Activated CD8-positive, alpha-beta memory T cell treated with anti-CD3 and anti-CD28 coated beads for 1 hour (primary cell): ENCODE measurements at places on chromosomes 12 and 14.

- no peak for DNase-seq
These were observed 27.1 kb downstream of the DIO3 start for GRCh38 chr14:101588286-101588975.

GRCh38 chr12:11026118-11026517 is 3.7 kb upstream of the TAS2R19 start:
- DNase-seq, result no peak

DNA sequence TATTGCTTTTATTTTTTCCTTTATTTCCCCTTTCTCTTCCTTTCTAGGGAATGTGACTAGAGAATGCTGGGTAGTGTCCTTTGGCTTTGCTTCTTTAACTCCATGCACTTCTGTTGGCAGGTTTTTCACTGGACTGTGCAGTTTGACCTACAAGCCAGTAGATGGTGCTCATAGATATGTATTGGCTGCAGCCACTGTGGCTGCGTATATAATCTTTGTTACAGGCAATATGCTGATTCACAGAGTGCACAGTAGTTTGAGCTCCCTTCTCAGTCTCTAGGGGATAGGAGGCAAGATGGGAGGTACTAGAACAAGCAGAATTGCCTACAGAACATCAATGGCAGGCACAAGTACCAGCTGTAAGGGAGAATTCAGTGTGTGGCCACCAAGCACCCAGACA is 503.5 kb downstream of the LRFN5 start:
- no peak for DNase-seq

DNA sequence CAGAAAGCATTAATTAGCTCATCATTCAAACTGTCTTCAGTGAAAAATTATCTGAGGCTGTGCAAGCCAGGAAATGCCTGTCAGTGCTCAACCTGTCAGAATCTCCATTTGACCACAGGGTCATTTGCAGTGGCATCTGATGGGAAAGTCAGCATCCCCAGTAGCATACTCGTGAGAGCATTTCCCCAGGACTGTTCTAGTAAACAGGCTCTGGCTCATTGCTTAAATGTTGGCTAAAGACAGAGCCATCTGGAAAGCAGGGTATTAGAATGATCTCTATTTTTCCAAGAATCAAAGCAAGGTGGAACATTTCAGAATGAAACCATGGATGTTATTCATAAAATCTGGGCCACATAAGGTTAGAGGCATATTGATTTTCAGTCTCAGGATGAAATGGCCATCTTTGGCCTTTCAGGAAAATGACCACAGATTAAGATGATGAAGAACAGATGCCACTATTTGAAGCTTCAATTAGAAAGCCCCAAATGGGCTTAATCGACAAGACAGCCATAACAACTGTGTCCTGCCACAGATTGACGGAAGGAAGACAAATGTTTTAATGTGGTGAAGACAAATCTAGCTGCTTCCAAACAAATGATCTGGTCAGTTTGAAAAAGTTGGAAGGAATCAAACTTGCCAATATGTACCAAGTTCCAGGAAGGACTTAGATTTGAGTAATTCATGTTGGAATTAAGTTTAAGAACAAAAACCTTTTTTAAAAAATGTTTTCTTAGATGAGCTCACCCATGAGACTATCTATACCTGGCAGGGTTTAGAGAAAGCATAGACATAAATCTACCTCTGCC is 94.0 kb upstream of the FAR2 start:
- DNase-seq, result no peak

DNA sequence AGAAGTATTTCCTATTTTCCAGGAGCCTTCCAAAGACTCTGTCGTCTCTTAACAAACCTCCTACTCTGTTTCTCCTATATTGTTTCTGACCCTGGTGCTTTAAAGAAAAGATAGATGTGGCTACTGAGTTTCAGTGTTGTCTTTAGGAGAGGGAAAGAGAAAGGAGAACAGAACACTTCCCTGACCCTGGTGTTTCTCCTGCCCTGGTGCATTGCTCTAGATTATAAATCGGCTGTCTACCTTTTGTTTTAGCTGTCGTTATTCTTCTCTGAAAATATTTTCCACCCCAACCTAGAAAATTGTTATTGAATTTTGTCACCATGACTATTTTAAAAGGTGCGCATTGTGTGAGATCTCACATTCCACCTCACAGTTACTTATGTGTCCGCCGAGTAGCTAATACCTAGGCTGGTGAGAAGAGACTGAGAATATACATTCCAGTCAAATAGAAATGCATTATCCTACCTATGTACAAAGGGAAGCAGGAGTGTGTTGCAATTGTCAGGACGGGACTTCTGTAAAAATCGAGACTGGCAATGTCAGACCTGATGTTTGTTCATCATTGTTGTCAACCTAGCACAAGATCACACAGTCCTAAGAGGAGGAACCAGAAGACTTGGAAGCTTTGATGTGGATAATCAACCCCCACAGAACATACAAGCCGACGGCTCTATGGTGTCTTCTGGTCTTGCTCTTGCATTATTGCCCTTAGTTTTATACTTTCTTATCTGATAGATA is 108.7 kb upstream of the SLC38A4 start:
- DNase-seq, result no peak

DNA sequence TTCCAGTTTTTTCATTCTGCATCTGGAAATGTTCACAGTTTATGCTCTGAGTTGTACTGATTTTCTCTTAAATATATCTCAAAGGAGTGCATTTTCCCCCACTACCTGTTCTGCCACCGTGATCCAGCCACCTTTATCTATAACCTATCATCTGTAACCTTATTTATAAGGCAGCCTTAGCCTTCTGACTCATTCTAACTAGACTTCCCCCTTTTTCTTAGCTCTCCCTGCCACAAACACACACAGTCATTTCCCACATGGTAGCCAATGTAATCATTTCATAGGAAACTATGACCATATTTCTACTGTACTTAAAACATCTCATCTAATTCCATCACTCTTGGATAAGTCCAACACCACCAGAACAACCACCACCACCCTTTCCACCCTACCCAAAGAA is 10.8 kb upstream of the GYS2 start:
- no peak for DNase-seq

DNA sequence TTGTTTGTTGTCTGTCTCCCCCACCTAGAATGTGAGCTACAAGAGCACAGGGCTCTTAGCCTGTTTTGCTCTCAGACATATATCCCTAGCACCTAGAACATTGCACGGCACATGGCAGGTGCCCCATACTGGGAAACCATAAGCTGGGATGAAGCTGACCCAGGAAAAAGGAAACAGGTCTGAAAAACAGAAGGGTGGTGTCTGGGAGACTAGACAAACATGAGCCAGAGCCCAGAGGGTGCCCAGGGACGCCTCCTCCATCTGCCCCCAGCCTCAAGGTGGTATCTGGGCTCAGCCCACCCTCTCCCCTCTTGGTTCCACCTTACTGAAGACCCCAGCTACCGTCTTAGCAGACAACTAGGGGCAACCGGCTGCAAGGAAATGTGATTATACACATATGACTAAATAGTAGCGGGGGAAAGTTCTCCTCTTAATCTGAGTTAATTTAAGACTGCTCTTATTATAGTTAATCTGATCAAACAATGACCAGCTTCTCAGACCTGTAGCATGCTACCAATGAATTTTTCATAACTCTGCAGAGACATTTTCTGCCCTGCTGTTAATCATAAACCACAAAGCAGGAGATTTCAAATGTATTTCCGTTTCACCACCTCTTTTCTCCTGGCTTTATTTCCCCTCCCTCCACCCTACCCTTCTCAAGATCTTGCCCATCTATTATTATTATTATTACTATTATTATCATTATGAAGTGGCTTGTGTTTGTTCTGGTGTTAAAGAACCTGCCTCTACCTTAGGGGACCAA is 31.9 kb downstream of the KSR2 start:
- DNase-seq, result no peak

GRCh38 chr12:6205761-6206160 is 5.6 kb downstream of the CD9 start:
- no peak for DNase-seq

- no peak for DNase-seq
These were observed 103.3 kb downstream of the ADCK1 start for GRCh38 chr14:77903221-77903620.

GRCh38 chr12:120960657-120961056 is 17.7 kb upstream of the HNF1A start:
- no peak for DNase-seq
